ENCODE measurements at places on chromosomes 12 and 14.

DNA sequence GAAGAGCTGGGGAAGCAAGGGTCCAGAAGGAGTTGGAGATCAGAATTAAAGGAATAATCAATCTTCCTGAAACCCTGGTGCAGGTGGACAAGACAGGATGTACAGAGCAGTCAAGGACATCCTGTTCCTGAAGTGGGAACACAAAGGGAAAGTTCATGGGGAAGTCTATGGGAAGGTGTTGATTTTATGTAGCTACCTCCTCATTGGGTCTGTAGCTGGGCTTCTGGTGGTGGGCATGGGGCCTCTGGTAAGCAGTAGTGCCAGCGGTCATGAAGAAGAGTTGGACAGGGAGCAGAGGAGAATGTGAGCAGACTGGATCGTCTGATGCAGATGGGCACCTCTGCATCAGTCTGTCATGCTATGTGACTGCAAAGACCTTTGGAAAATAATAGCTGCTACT is 75.7 kb upstream of the PPM1H start:
- no peak for DNase-seq

GRCh38 chr12:48903363-48903981 is 21.8 kb downstream of the FKBP11 start:
- DNase-seq = peak; percentile 34

- DNase-seq = no peak
Observed at GRCh38 chr12:29212682-29213403, 63.8 kb downstream of the FAR2 start.

GRCh38 chr14:90384543-90384911 is 12.3 kb upstream of the CALM1 start:
- no peak for DNase-seq

- no peak for DNase-seq
Observed at GRCh38 chr14:66485029-66485428, 1.1 kb upstream of the CCDC196 start.

DNA sequence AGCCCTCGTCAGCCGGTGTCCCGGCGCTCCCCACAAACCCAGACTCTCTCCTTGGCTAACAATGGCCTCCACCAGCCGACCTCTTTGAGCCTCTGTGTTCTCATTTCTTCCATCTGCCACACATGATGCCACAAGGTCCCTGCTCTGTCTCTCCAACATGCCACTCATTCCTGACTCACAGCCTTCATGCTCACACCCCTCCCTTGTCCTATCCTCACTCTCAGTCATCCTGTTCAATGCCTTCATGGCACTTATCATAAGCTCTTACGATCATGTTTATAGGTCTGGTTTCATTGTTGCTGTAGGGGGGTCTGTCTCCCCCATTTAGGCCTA is 9.6 kb upstream of the SERPINA11 start:
- DNase-seq = no peak

GRCh38 chr14:76752744-76753143 is 8.5 kb upstream of the VASH1 start:
- DNase-seq = no peak

DNA sequence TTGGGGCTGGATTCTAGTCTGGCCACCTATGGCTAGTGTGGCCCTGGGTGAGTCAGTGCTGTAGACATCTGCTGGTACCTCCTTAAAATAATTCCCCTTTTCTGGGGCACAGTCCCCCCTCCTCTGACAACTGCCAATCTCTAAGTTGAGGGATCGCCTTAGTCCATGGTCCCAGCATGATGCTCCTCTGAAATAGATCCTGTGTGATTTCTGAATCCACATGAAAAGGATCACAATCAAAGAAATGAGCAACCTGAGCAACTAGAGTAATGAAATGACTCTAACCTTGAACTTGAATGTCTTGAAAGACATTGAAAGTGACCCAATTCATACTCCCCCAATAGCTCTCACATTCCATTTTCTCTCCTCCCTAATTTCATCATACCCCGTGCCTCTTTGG is 332.5 kb downstream of the VRK1 start:
- no peak for DNase-seq

DNA sequence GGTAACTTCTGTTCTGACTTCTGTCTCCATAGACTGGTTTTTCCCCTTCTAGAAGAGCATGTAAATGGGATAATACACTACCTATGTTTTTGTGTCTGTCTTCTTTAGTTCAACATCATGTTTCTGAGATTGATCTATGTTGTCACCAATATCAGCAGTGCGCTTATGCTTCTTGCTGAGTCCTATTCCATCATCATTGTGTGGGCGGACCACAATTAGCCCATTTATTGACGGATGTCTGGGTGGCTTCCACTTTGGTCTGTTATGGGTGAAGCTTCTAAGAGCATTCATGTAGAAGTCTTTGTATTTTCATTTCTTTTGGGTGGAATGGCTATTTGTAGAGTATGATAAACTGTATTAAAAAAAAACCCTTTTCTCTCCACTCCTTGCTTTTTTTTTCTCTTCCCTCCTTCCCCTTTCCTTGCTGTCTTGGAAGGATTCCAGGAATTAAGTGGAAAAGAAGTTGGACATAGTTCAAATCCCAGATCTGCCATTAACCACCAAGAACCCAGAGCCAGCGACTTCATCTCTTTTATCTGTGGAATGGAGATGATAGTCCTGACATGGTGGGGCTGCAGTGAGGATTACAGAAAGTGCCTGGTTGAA is 7.0 kb upstream of the SERPINA1 start:
- no peak for DNase-seq

- peak; percentile 63 for DNase-seq
Observed at GRCh38 chr14:20681348-20682126, 2.8 kb upstream of the RNASE4 start.

DNA sequence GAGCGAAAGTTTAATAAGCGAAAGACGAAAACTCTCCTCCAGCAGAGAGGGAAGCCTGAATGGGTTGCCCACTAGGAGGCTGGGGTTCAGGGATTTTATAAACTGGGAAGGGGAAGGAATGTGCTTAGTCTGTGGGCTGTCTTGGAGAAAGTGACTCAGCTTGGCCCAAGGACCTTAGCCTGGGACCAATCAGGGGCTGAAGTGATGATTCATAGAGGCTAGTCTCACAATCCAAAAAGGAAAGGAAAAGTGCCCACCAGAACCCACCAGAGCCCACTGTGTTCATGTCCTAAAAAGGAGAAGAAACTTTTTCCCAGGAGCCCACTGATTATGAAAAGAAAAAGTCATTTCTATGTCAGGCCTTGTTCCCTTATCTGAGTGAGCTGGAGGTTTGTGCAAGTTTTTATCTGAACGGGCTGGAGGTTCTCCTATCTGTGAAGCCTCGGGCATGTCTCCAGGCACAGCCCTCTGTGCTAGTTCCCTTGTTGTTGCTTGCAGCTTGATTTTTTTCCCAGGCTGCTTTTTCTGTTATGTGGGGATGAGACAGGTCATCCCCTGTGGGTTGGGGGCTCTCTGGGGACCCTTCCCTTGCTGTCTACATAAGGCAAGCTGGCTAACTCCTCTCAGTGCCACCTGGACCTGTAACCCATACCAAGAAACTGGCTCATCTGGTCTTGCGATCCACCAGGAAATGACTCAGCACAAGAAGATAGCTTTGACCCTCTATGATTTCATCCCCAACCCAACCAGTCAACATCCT is 8.3 kb upstream of the GOLGA5 start:
- DNase-seq = peak; percentile 82
